Activated CD8-positive, alpha-beta memory T cell treated with anti-CD3 and anti-CD28 coated beads, Interleukin-2, amount 50 U/mL, for 4 hours (primary cell): ENCODE measurements at places on chromosomes 12 and 14.

GRCh38 chr14:106141242-106142220 lies 615.1 kb downstream of the TMEM121 start:
- DNase-seq: no peak

- DNase-seq: no peak
Observed at GRCh38 chr12:46908936-46909635, 83.3 kb upstream of the SLC38A4 start.

GRCh38 chr12:109222496-109222895 lies 86.6 kb downstream of the FOXN4 start:
- DNase-seq: no peak

DNA sequence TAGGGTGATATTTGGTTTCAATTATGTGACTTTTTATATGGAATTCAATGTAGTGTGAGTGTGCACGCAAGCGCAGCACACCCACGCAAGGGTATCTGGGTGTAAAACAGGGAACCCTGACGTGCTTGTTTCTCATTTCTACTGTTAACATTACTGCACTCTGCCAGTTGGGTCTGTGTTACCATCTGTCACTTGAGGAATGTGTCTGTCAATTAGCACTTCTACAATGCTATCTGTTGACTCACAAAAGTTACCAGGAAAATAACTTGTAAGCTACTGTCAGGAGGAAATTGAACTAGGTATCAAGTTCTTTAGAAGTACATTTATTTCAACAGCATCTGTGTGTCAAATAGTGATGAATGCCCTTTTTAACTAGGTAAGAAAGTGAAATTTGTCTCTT lies 695.5 kb upstream of the LRFN5 start:
- DNase-seq: no peak

DNA sequence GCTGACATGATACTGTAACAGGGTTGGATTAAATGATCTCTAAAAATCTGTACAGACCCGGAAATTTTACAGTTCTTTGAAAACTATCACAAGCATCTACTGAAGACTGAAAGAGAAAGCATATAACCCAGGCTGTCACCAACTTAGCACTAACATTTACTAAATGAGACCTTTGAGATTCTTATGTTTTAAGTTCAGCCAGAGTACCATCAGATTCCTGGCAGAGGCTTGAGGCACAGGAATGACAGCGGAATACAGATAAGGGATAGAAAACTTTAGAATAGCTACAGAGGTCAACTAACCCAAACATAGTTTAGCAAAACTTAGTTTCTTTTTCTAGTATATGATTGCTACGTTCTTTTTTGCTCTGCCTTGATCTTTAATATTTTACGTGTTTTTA lies 91.6 kb upstream of the FERMT2 start:
- no peak for DNase-seq

DNA sequence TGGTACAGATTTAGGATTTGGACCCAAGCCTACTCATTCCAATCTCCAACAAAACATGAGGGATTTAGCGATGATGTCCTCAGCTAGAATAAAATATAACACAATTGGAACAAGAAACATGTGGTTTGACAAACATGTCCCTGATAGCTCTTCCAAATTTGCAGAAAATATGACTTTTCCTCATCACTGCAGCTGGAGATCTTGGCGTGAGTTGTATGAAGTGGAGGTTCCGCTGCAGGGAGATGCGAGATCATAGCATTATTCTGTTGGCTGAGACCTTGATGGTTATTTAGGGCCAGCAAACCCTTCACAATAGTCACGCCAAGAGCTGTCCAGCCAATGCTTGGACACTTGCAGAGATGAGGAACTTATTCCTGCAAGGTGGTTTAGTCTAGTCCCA lies 413.4 kb upstream of the TBX3 start:
- no peak for DNase-seq

- no peak for DNase-seq
Observed at GRCh38 chr12:43636725-43637463, 84.9 kb upstream of the ADAMTS20 start.

GRCh38 chr14:73616831-73617230 lies 4.5 kb downstream of the ACOT6 start:
- DNase-seq: no peak

- no peak for DNase-seq
Observed at GRCh38 chr14:61103541-61104339, 122.7 kb downstream of the SLC38A6 start.

DNA sequence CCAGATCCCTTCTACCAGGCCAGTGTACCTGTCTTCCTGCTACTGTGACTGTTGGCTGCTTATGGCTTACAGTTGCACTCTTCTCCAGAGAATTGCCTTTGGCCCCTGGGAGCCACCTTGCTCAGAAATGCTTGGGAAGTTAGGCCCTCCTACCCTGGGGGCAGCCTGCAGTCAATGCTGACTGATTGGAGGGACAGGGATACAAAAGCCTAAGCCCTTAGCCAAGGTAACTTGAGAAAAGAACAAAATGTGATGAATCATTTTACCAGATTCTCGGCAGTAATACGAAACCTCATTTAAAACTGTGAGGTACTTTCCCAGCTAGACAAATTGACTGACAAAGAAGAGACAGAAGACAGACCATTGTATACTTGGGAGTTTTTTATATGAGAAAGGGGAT lies 47.3 kb downstream of the PTCSC3 start:
- no peak for DNase-seq
